ENCODE measurements at places on chromosomes 16 and 17.

DNA sequence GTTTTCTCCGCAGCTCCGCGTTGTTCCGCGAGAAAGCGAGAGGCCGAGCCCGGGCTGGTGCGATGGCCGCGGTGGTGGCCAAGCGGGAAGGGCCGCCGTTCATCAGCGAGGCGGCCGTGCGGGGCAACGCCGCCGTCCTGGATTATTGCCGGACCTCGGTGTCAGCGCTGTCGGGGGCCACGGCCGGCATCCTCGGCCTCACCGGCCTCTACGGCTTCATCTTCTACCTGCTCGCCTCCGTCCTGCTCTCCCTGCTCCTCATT lies 404 bp downstream of the EMC6 start:
- DNase-seq: no peak

- no peak for DNase-seq
These were observed 179.5 kb downstream of the PCTP start for GRCh38 chr17:55930291-55930809.

DNA sequence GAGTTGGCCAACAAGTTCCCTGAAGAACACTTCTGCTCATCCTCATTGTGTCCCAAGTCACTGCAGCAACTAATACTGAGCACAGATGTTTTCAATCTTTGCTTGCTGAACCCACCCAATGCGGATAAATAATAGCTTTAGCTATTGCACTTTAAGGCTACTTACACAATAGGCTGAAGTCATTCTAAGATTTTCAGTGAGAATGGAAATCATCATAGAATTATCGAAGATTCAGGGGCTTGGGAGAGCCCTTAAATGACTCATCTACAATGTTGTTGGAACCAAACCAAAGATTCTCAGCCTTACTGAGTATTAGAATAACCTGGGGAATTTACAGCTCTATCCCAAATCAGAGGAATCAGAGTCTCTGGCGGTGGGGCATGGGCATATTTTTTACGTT lies 51.2 kb downstream of the SYCE1L start:
- no peak for DNase-seq

GRCh38 chr16:89152831-89153700 lies 18.5 kb upstream of the CDH15 start:
- no peak for DNase-seq

DNA sequence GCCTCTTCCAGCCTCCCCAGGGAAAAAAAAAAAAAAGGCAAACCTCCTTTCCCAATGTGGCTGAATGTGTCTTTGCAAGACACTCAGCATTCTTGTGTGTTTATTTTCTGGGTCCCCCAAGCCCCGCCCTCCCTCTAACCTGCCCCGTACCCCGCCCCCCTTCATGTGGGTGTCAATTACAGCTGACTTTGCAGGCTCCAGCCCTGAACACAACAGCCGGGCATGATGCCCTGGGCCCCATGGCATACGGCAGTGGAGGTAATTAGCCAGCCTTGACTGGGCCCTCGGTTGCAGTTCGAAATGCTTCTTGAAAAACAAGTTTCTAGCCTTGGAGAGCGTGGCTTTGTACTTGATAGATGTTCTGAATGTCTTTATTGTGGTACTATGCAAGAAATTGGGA lies 354.7 kb upstream of the RBFOX1 start:
- DNase-seq: no peak

DNA sequence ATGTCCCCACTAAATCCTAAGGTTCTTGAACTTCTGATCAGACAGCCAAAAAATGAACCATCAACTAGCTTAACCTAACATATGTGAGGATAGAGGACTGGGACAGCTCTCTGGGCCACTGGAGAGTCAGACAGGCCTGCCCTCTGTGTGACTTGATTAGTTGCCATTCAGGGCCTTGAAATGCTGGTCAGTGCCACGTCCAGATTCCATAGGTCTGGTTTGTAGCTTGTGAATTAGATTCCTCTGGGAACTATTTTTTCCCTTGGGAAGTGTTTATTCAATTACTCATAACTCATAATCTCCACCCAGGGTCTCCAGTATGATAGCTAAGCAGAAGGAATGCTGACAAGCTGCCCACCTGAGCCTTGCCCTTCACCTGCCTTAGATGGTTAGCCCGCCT lies 48.2 kb downstream of the IGF2BP1 start:
- no peak for DNase-seq

DNA sequence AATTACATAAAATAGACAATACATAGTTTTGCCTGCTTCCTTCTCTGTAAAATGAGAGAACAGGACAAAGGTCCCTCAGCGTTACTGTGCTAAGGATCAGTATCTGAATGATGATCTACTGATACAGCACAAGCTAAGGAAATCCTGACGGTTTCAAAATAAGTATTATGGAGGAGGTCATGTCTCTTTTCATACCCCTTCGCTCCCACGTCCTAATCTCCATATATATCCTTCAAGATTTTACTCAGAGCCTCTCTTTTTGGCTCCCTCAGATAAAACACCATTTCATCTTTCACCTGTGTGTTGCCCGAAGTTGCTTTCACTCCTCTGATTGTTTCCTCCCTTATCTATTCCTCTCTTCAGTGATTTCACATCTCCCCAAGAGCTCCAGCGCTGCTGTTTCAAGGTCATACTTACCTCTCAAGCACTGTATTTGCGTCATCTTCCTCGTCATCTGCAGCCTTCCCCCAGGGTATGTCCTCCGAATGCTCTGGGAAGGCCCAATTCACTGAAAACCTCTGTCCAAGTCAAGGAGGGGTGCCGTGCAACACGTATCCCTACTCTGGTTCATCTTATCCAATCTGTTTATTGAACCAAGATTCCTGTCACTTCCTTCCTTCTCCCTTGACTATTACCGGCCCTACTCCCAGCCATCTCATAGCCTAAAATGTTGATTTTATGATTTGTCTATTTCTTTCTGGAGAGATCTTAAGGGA lies 1.2 kb upstream of the BLTP2 start:
- DNase-seq: no peak

DNA sequence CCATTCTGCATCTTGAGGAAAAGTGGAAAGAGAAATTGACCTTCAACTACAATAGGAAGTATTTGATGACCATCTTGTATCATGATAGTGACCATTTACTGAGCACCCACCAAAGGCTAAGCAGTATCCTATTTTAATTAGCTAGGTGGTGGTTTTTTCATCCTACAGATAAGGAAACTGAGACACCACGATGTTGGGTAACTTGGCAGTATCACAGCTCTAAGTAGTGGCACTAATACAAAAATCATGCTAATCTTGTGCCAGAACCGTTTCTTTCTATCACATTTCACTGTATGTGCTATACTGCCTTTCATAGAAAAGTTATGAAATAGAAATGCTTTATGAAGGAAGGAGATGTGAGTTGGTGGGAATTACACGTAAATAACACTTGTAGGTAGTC lies 2.3 kb downstream of the EVI2B start:
- no peak for DNase-seq
